ENCODE measurements at places on chromosomes 6 and 20.

DNA sequence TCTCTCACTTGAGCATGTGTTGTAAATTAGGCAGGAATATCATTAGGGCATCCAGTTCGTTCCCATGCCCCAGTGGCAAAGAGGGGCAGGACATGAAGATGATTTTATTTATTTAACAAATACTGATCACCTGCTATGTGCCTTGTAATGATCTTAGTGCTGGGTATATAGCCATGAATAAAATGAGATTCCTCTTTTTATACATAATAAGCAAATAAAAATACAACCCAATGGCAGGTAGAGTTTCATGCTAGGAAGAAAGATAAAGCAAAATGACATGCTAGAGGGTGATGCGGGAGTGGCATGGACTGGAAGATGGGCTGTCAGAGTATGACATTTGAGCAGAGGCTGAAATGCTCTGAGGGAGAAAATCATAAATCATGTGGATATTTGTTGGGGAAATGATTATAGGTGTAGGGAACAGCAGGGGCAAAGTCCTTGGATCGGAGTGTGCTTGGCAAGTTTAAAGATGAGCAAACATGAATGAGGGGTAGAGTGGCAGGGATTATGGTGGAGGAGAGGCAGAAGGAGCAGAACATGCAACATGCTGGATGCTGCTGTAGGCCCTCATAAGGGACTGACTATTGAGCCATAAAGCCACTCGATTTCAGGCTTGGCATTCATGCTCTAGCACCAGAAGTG, 342.1 kb downstream of the PLCB1 start:
- no peak for DNase-seq

GRCh38 chr20:33662172-33662571, at the start of gene C20orf144:
Gene C20orf144, plus strand, starts transcription at chr20:33662327. Its CDS starts 19 bp downstream, at chr20:33662346.
- DNase-seq, result no peak

GRCh38 chr6:24464253-24465038, 24.9 kb downstream of the GPLD1 start:
- DNase-seq, result no peak

DNA sequence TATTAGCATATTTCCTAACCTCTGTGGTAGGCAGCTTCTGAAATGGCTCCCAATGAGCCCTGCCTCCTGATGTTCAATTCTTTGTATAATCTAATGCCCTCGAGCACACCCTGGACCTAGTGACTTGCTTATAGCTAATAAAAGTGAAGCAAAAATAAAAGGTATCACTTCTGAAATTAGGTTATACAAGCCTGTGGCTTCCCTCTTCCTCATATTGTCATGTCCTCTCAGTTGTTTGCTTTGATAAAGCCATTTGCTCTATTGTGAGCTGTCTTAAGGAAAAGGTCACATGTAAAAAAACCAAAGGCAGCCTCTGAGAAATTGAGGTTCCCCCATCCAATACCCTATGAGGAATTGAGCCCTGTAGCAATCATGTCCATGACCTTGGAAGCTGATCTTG, 442.1 kb upstream of the ADGRB3 start:
- no peak for DNase-seq

DNA sequence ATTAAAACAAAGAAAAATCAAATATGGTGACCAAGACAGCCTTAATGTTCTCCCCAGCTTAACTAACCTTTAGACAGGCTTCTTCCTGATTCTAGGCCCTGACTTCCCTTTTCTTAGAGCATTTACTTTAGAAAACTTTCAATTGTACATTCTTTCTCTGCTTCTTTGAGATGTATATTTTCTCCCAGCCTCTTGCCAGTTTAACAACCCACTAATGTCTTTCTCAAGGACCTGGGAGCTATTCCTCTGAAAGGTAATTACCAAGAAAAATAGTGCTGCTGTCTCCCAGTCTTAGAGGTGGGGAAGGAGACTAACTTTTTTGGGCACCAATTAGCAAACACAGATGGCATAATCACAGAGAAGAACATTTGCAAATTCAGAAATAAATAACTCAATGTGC, 62.8 kb upstream of the KCNQ5 start:
- DNase-seq, result no peak
